Body of pancreas (tissue), 4 donors: ENCODE measurements at places on chromosomes 7 and 10. TPM values are rescaled to one million over a fixed set of nuclear protein-coding genes. Genes with fewer than 3 reads are reported as not detected.
A peak's percentile ranks its signal among the peaks of the same experiment; 100 is the strongest.

Gene CPA4
- 10.2 TPM for total RNA-seq

DNA sequence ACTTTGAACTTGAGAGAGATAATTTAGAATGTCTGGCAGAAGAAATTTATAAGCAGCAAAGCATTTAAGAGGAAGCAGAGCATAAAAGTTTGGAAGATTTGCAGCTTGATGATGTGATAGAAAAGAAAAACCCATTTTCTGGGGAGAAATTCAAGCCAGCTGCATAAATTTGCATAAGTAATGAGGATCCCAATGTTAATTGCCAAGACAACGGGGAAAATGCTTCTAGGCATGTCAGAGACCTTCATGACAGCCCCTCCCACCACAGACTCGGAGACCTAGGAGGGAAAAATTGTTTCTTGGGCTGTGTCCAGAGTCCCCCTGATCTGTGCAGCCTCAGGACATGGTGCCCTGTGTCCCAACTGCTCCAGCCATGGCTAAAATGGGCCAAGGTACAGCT lies 263.6 kb upstream of the POT1 start:
- no peak for DNase-seq

GRCh38 chr7:79217976-79218626 lies 235.4 kb downstream of the MAGI2 start:
- DNase-seq = no peak

GRCh38 chr7:64558781-64559180 lies 4.1 kb downstream of the ZNF680 start:
- DNase-seq = no peak

DNA sequence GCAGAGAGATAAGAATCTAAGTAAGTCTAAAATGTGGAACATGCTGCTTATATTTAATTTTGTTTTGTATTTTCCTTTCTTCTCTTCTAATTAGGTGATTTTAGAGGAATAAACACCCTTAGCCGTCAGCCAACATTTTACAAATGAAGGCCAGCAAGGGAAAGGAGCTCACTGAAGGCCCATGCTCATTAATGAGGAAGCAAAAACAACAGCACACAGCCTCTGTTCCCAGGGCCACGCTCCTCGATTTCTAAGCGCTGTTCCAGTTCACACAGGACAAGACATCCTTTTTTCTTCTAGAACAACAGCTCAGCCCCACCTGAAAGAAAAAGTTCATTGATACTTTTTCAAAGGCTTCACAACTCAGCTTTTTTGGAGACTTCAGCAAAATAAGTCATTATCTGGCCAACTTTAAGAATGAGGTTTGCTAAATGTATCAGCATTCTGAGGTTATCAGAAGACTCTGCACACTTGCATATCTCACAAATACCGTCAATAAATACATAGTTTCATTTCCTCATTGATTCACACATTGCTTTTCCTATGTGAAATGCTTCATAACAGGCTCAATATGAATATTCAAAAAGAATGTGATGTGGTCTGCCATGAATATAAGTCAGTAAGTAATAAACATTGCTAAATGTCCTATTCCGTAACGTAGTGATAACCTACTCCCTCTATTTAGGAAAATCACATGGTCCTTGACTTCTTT lies 34.8 kb upstream of the SFMBT2 start:
- no peak for DNase-seq

DNA sequence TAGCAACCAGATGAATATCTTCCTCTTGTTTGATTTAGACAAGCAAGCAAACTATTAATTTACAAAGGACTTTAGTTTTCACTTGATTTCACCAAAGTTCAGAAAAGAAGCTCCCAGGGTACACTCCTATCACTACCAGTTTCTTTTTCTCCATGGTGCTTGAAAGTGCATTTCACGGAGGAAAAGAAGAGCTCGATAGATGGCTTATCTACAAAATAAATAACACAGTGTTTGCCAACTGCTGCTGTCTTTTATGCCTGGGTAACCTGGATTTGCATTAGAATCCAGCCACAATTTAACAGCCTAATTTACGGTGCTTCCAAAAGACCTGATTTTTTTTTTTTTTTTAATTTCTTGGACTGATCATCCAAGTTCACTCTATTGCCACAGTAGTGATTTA lies 275.7 kb downstream of the GPR37 start:
- DNase-seq = no peak

DNA sequence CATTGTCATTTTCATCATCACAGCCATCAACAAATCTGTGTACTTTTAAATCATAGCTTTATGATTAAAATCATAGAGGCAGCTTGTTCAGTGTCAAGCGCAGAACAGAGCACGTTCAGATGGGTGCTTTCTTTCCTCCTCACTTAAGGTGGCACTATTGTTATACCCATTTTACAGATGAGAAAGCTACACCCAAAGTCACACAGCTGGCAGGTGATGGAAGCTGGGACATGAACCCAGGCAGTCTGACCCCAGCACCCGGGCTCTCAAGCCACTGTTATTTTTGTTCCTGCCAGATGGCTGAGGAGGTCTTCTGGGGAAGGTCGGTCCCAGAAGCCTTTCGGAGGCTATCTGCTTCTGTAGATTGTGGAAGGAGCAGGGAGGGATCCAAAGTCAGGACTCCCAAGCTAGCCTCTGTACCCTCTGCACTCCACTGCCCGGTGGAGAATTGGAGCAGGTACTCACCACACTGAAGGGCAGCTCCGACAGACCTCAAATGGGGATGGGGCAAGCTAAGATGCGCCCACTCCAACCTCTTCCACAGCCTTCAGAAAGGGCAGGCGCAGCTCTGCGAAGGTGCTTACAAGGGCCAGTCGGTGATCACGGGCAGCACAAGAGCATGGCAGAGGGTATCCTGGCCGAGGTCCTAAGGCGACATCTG lies 610 bp downstream of the AVPI1 start:
- DNase-seq = no peak

GRCh38 chr10:48996-49395 lies at the start of gene TUBB8:
TUBB8 (minus strand) TSS chr10:49296; CDS start chr10:49238, 58 bp downstream.
- DNase-seq = no peak

- DNase-seq = peak; percentile 71
These were observed at the start of gene COL26A1 for GRCh38 chr7:101362334-101363195. COL26A1 (plus strand) TSS chr7:101362875; CDS start chr7:101363033, 158 bp downstream.

DNA sequence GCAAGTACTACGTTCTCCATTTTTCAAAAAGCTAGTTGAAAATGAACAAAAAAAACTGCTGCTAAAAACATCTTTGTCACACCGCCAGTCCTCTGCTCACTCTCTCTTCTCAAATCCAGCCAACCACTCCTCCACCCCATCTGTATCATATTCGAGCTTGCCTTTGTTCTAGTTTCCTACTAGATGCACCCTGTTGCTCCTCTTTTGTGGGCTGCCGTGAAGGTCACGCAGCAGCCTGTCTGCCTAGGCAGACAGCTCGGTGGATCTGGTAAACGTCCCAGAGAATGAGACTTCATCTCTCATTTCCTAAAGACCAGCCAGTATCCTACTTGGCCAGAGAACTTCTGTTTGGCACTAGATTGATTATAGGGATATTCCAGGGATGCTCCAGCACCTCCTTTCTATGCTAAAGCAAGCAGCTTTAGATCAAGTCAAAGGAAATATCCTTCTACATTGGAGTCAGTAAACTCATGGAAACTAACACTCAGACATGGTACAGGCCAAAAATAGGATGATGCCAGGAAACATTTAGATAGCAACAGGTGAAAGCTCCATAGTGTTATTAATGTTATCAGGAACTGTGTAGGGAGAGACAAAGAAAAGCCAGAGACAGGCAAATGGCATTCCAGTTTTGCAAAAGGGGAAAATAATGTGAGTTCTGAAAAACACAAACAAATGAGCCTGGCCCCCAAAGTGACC lies 8.7 kb upstream of the PLXNA4 start:
- DNase-seq = no peak
